Fibroblast of the conjunctiva (primary cell): ENCODE measurements at places on chromosomes 16 and 17.
A peak's percentile ranks its signal among the peaks of the same experiment; 100 is the strongest.

- DNase-seq, result no peak
Observed at GRCh38 chr16:69610356-69610755, 44.6 kb downstream of the NFAT5 start.

GRCh38 chr17:4178651-4179050 lies 35.7 kb downstream of the CYB5D2 start:
- DNase-seq, result no peak

DNA sequence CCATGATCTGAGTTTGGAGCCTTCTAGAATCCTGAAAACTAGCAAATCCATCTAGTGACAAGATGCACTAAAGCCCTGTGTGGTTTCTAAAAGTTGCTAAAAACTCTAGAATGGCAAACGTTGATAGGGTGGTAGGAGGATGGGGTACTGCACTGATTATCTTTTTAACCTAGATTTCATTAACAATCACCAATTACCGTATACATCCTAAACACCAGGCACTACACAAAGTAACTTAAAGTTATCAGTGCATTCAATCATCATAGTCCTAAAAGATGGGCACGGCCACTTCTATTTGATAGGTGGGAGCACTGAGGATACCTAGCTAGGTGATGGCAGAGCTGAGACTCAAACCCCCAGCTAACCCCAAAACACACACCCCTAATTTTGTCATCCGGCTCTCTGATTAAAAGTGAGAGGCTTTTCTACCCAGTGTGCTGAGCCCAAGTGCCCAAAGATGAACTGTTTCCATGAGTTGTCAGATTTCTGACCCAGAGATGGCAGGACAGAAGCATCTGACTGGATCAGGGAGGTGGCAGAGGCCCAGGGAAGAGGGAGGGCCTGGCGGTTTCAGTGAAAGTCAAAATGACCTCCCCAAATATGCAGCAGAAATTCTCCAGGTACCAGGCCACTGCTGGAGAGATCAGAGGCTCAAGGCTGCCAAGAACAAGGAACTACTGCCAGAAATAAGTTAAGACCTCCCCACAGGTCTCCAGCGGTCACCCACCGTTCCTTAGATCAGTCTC lies 396.8 kb downstream of the SOX9 start:
- no peak for DNase-seq

GRCh38 chr17:35627417-35627816 lies 40.3 kb downstream of the AP2B1 start:
- DNase-seq, result no peak

GRCh38 chr17:80861892-80862291 lies 129.7 kb upstream of the CHMP6 start:
- peak; percentile 13 for DNase-seq

DNA sequence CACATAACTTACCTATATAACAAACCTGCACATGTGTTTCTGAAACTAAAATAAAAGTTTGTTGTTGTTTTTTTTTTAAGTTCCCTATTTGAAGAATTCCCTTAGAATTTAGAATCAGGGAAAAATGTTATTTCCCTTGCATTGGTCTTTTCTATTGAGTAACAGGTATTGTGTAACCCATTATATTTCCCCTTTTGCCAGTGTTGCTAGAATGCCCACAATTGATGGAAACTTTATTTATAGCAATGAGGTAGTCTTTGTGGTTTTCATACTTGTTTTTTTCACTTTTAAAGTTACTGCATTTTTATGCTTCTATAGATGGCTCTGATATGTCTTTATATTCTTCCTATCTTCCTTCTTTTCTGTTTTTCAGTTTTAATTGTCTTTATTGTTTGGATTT lies 3.9 kb downstream of the NLRP1 start:
- DNase-seq, result no peak

- DNase-seq, result no peak
Observed at GRCh38 chr16:78230832-78231231, 131.4 kb downstream of the WWOX start.

- DNase-seq, result no peak
Observed at GRCh38 chr17:39082482-39082881, 69.0 kb downstream of the PLXDC1 start.

GRCh38 chr17:76598004-76598439 lies 12.4 kb upstream of the ST6GALNAC2 start:
- no peak for DNase-seq

DNA sequence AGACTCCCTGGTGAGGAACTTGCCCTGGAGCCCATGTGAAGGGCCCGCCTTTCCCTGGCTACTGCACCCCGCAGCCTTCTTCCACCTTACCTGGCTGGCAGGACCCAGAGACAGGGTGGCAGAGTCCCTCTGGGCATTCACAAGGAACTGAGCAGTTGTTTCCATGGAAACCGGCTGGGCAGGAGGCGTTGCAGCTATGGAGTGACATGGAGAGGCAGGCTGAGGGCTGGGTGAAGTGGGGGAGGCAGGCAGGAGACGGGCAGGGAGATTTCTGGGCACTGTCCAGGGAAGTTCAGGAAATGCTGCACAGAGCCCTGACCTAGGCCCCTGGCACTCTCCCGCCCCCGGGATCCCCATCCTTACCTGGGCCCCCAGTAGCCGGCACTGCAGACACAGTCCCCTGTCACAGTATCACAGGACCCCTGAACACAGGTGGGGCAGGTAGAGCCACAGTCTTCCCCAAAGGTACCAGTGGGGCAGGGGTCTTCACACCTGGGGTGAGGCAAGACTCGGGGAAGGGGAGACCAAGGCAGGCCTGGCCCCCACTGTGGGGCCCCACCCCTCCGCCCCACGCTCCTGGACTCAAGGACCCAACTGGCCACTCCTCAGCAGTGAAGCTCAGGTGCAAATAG lies 5.9 kb downstream of the SCARF1 start:
- DNase-seq, result no peak

DNA sequence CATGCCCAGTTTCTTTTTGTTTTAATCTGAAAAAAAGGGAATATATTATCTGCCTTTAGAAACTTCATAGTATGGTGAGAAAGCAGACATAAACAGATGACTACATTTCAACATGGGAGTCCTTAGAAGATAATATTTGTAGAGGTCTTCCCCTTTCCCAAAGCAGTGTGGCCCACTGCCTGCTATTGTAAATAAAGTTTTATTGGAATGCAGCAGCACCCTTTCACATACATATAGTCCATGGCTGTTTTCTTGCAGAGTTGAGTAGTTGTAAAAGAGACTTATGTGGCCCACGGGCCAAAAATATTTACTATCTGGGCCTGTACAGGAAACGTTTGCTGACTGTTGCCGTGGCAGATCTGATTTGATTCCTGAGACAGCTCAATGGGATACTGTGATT lies 8.5 kb downstream of the KATNIP start:
- DNase-seq, result no peak

DNA sequence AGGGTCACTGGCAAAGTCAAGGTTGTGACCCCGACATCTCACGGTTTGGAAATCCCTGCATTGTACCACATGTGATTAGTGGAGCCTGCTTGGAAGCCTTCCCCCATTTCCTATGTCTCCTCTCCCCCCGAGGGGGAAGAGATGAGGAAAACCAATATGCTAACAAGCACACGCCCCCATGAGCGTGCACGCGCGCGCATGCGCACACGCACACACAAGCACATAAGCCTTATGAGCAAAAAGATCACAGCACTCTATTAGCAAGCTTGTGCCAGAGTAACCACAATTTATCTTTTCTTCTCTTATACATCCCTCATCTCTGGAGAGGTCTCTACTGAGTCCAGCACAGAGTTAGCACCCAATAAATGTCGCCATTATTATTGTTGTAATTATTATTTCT lies 31.8 kb upstream of the MMP2 start:
- no peak for DNase-seq

DNA sequence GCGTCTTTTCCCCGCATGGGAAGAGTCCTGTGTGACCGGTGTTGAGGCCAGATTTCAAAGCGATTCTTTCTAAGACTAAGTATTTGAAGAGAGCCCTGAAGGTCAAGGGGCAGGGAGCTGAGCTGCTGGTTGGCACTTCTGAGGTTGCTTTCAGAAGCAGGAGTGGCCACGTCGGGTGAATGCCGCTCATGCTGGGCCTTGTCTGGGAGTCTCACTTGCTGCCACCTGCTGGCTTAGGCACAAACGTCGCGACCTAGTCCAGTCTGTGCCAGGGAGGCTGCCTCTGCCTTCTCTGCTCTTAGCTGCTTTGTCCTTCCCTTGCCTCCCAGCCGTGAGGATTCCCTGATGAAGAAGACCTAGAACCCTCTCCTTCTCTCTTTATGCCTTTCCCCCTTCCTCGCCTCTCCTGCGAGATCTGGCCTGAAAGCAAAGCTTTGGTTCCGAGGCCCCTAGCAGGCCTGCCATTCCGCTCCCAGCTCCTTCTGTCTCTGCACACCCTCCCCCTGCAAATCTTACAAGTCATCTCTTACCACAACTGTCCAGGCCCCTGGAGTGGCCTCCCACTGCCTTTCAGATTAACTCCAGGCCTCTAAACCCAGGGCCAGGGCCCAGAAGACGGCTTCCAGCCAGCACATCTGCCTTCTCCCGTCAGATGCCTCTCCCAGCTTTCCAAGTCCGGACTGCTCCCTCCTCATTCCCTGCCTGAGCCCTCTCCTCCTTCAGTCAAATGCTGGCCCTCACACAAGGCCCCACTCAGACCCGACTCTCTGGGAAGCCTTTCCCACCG lies 11.4 kb downstream of the CTNS start:
- peak; percentile 43 for DNase-seq

DNA sequence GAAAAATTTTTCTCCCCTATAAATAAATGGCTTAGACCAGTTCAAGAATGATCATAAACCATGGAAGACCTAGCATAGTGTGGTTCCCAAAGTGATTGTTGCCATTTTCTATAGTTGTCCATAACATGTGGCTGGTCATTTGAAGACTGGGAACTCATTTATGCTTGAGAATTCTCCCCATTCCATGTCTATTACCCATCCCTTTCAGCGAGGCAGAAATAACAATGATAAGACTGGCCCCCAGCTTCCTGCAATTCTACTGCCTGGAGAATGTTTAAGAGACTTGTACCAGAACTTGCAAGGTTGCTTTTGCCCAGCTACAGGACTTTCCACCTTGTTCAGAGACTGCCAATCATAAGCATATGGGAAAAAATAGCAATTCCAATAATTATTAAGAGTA lies 146.5 kb upstream of the CDH11 start:
- DNase-seq, result no peak

DNA sequence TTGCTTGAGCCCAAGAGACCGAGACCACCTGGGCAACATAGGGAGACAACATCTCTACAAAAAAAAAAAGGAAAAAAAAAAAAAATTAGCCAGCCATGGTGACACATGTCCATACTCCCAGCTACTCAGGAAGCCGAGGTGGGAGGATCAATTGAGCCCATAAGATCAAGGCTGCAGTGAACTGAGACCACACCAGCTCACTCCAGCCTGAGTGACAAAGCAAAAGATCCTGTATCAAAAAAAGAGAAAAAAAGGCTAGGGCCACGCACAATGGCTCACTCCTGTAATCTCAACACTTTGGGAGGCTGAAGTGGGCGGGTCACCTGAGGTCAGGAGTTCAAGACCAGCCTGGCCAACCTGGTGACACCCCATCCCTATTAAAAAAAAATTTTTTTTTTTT lies 13.8 kb downstream of the SUMO2 start:
- DNase-seq, result no peak

- DNase-seq, result no peak
Observed at GRCh38 chr16:12145918-12146317, 169.4 kb downstream of the SNX29 start.

GRCh38 chr17:46853896-46854444 lies 2.6 kb downstream of the WNT9B start:
- no peak for DNase-seq

DNA sequence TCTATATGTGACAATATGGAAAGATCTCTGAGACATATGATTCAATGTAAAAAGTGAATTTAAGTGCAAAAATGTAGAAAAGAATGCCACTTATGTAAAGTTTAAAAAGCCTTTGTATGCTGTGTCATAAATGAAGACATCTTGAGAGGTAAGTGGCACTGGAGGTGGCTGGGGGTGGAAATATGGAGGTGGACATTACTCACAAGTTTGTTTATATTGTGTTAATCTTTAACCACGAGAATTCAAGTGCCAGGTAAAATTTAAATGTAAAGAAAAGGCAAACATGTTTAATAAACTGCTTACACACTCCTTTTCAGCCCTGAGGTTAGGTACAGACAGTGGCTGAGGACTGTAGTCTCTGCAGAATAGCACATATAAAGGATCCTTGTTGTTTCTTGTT lies 235.1 kb downstream of the ABCC12 start:
- no peak for DNase-seq

- no peak for DNase-seq
Observed at GRCh38 chr17:63624531-63624880, 2.3 kb downstream of the MAP3K3 start.

DNA sequence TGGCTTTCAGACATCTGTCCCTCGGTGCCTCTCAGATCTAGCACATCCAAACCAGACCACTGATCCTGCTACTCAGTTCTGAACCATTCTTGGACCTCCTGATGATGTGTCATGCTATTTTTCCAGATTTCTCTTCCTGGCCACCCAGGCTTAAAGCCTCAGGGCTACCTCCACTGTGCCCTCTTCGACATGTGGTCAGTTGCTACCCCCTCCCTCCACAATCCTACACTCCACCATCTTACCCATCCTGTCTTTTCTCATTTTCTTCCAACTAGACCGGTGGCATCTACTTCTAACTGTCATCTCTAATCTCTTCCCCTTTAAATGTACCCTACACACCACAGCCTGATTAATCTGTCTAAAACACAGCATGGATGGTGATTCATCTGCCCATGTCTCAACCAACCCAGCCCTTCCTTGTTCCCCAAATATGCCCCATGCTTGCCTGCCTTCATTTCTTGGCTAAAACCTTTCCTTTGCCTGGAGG lies 478.6 kb downstream of the SLC39A11 start:
- peak; percentile 6 for DNase-seq

GRCh38 chr16:87471278-87472141 lies 21.3 kb downstream of the ZCCHC14 start:
- no peak for DNase-seq

DNA sequence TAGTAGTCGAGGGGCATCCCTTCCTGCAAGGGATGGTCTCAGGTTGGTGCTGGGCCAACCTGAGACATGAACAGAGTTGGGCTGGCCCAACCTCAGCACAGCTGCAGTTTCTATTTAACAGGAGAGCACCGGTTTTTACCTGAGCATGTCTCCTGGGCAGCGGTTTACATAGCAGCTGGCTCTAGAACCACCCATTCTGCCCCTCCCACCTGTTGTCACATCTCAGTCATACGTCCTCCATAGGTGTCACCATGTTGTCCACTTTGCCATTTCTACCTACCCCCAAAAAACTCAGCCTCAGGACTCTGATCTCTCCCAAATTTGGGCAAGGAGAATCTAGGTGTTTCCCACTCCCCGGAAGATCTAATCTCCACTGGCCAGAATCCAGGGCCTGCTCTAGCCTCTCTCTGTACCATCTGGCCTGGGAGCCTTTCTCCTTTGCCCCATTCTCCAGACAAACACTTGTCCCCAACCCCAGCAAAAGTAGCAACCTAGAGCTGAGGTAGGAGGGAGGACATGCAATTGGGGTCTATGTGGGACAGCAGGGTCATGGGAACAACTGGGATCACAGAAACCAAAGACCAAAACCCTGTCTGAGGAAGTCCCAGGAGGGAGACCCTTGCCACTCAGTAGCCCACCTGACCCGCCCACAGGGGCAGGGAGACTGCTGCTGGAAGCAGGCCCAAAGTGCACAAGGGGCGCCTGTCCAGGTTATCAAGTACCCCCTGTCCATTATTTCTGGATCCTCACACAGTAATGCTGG lies 19.1 kb downstream of the ETV4 start:
- no peak for DNase-seq
